EH (cell line): ENCODE measurements at places on chromosomes 7 and 10.

- DNase-seq: no peak
Measured at GRCh38 chr7:37439653-37440026, 9.0 kb downstream of the ELMO1 start.

- DNase-seq: no peak
Measured at GRCh38 chr7:28750981-28751380, 207.1 kb downstream of the TRIL start.

- DNase-seq: no peak
Measured at GRCh38 chr7:44155191-44156185, 14.4 kb upstream of the MYL7 start.

DNA sequence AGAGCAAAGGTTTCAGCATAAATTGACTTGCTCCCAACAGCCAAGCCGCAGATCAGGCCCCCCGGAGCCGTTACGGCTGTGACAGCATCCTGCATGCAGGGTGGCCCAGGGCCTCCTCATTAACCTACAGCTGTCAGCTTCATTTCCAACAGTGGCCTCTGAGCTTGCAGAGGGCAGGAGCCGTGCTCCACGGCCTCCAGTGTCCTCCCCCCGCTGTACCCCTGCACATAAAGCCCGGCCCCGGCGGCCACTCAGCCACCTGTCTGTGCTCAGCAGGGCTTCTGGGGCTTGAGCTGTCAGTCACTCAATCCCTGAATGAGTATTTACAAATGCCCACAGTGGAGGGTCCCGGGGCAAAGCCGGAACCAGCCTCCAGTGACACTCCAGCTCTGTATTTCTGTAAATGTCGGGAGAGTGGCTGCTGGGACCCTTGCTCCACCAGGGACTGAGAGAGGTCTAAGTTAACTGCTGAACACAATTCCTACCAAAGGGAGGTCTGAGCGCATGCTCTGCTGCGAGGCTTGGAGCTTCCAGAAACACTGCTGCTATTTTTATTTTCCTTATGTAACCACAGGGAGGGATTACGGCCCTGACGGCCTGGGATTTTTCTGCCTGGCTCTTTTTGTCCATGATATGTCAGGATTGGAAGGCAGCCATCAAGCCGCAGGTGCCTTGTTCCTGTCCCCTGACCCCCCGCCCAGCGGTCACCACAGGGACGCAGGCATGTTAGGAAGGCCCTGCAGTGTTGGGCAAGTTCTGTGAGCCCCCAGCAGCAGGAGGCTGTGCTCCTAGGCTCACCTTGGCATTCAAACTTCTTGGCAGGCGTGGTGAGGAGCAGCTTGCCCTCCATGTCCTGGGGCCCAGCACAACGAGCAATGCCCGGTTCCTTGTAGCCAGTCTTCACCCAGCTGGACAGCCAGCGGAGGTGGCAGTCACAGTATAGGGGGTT lies 165.0 kb downstream of the SLIT1 start:
- no peak for DNase-seq

DNA sequence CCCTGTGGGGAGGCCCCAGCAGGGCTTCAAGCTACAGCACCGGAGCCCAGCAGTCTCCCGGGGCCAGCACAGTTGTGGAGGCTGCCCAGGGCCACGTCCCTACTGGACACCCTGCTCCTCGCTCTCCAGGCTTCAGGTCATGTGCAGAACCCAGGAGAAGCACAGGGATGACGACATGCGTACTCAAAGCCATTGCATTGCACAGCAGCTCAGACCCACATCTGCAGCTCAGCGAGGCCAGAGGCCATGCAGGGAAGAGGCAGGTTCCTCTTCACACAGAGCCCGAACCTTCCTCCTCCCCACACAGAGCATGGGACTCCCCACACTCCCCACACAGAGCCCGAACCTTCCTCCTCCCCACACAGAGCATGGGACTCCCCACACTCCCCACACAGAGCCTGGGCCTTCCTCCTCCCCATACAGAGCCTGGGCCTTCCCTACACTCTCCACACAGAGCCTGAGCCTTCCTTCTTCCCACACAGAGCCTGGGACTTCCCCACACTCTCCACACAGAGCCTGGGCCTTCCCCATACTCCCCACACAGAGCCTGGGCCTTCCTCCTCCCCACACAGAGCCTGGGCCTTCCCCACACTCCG lies 12.3 kb downstream of the CFAP46 start:
- DNase-seq: no peak

DNA sequence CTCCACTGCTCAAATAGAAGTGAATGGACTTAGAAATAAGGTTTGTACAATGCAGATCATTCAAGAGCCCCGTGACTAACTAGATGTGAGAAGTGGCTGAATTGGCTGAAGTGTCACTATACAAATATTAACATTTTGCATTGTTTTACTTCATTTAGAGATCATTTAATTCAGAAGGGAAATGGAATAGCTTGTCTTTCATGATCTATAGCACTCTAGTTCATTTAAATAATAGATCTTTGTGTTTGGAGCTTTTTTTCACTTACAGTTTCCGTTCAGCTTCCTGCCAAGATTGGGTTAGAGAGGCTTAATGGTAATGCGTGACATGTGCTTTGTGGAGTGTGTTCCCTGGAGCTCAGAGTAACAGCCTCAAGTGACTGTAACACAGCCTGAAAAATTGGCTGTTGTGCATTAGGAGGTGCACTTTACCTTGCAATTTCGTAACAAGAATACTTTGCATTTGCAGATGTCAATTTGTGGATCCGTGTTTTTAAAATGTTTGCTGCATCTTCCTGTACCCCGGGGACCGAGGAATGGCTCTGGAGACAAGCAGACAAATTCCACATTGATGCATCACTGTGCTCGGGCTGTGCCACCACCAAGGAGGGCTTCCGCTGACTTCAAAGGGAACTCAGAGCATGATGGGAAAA lies 170.3 kb downstream of the NRP1 start:
- peak; percentile 68 for DNase-seq

GRCh38 chr7:74334030-74334429 lies 44.8 kb downstream of the CLIP2 start:
- DNase-seq: peak; percentile 74

DNA sequence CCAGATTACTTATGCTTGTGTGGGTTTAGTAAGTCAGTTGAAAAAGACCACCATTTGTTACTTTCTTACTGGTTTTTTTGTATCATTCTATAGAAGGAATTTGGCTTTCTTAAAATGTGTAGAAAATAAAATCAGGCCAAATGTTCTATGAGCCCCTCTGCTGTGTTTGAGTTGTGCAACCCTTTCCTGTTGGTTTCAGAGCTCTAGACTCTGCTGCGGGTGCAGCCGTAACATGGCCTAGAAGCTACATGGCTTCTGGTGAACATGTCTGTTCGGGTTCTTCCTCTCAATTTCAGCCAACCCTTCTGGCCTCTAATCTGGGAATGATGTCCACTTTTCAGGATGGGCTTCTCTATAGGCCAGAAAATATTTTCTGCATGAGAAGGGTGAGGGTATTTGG lies 56.6 kb upstream of the RAB18 start:
- DNase-seq: no peak

DNA sequence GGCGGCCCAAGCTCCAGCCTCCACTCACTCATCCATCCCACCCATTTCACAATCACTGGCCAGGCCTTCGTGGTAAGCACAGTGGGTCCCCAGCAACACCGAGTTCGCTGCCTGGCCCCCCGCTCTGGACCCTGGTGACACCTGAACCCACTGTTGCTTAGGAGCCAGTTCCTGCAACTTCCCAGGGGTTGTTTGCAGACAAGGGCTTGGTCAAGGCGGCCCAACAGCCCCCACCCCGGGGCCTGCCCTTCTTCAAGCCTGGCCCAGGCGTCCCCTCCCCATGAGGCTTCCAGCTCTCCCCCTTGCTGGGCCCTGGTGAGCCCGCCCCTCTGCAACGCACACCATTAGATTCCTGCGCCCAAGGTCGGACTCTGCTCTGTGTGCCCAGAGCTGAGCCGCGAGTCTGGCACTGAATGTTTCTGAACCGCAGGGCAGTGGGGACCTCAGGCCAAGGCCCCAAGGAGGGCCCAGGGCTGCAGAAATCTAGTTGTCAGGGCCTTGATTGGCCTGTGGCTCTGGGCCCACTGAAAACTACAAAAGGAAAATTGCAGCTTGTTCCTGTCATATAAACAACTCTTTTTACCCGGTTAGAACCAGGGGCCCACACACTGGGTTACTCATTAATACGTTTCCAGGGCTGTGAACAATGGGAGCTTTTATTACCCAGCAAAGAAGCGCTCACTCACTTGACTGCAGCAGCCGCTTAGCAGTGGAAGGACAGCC lies 2.1 kb upstream of the COX19 start:
- no peak for DNase-seq

DNA sequence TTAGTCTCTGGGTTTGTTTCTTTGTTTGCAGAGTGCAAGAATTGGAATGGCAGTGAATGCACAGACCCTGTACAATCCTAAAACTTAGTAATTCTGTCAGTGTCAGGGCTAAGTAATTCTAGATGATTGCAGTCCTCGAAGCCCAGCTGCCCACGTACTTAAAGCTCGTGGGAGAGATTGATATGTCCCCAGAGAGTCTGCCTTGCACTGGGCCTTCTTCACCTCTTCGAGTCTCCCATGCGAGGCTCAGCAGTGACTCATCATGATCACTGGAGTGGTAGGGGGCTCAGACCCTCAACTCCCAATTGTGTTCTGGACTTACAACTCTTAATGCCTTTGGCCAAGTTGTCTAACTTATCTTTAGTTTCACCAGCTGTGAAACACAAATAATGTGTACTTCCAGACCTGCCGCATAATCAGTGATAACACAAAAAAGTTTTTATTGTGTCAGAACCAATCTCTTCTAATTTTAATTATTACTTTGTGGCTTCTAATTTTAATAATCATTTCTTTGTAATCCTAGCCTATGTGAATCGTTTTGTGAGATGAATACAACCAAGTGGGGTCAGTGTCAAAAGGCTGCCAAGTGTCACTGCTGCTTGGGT lies 345.6 kb upstream of the LRGUK start:
- no peak for DNase-seq
